ENCODE measurements at places on chromosomes 13 and 19.

DNA sequence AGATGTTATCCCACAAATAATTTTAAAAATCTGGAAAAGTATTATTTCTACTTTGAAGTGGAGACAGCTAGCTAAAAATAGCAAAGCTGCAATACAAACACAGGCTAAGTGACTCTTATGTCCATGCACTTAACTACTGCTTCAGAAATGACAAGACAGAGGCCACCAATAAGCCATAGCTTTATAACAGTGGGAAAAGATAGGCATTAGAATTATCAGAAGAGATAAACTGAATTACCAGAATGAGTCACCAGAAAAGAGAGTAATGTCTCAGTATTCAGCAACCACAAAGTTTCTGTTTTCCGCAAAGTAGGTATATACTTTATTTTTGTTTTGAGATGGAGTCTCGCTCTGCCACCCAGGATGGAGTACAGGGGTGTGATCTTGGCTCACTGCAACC lies 17.1 kb downstream of the CLN5 start:
- DNase-seq, result no peak

DNA sequence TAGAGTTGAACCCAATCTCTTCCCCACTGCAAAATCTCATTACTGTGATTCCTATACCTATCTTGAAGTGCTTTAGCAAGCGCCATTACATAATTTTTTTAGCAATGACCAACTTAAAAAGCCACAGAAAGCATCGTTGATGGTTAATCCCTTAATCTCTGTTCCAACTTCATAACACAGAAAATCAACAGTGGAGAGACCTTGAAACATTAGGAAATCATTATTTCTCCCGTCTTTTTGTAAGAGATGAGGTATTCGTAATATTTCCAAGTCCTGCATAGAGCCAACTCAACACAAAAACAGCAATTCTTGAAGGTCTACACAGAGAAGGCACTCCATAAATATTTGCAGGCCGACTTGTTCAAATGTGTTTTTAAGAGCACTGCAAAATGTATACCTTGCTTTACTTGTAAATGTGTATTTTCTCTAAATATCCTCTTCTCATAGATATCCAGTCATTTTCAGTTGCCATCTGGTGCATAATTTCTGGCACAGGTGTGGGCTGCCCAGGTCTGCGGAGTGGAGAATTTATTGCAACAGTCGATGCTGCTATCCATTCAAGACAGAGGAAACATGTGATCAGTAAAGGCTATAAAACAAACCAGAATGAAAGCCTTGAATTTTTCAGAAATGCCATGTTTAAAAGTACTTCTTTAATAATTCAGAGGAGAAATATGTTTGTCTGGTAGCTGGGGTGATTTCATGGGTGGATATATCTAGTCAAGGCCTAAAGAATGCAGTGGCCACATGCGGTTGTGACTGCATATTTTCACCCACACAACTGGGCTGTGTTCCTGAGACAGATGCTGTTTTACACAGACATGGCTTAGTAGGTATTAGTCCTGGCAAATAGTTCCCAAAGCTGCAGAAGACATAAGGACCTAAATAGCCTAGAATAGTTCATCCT lies 234.3 kb upstream of the STARD13 start:
- DNase-seq, result peak; percentile 77

GRCh38 chr19:13212759-13213330 lies 62.6 kb downstream of the IER2 start:
- DNase-seq, result no peak

DNA sequence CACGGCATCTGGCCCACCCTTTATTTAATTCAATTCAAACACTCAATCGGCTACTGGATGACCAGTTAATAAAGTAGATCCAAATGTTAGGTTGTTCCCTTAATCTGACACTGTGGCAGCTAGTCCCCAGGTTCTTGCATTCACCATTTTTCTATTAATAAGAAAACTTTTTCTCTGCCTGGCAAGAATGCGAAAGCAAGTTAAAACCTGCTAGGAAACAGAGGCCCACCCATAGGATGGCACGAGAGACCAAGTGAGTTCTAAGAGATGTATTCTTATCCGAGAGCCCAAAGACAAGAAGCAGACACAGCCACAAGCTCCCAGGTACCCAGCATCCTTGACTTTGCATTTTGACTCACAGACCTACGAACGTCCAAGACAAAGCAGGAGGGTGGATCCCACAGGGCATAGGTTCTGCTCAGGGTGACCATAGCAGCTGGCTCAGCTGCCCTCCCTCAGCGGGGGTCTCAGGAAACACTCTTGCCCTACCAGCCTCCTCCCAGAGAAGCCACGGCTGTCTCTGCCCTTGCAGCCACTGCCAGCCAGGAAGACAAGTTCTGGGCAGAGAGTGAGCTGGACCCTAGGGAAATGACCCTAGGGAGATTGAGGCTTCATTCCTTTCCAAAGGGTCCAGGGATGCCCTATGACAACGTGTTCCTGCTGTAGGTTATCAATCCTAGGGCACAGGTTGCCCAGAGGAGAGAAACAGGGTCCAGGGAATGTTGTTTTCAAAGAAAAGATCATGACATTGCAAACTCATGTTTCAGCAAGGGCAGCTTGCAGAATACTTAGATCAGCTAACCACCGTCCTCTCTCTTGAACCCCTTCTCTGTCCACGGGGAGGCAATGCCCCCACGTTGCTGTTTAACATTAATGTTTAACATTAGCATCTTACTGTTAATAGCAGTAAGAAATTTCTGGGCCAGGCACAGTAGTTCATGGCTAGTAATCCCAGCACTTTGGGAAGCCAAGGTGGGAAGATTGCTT lies 147.2 kb upstream of the ZNF507 start:
- DNase-seq, result no peak

DNA sequence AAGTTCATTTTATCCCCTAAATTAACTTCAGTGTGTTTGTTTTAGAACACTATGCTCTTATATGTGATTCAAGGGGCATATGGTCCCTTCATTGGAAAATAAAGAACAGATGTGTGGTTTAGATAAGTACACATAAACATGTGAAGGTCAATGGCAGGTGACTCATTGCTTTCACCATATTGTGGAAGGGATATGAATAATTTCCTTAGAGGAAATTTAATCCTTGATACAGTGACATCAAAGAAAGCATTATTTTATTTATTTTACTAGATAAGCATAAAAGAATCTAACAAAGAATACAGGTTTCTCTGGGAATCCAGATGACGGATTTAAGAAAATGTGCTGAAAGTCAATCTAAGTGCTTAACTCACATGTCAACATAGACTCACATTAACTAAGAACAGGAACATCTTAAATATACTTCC lies 373.5 kb downstream of the KCTD12 start:
- peak; percentile 90 for DNase-seq

- no peak for DNase-seq
These were observed 130.8 kb downstream of the DNAJC15 start for GRCh38 chr13:43154156-43154651.

GRCh38 chr19:584240-585001 lies 5.3 kb upstream of the HCN2 start:
- DNase-seq, result no peak

DNA sequence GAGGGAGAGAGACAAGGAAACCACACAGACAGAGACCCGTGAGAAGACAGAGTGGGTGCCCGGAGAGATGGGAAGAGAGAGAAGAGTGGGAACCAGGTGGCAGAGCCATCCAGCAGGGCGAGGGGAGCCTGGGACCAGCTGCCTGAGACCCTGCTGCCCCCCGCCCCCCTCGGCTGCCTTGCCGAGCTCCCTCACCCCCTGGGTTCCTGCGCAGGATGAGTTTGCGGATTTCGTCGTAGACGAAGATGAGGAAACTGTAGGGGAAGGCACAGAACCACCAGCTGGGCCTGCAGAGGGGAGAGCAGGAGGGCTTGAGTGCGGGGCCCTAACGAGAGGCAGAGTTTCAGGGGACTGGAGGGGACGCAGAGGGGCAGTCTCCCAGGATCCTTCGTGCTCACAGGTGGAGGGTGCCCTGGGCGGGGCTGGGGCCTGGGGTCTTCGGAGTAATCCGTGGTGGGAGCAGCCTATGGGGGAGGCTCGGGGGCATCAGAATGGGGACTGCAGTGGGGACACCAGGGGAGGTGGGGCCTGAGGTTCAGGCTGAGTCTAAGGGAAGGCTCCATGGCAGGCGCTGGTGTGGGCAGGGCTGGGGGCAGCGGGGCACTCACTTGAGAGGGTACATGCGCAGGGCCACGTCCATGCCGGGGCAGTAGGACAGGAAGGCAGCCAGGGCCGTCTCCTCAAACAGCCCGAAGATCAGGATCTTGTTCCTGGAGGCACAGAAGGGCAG lies 8.1 kb upstream of the RABAC1 start:
- DNase-seq, result no peak

DNA sequence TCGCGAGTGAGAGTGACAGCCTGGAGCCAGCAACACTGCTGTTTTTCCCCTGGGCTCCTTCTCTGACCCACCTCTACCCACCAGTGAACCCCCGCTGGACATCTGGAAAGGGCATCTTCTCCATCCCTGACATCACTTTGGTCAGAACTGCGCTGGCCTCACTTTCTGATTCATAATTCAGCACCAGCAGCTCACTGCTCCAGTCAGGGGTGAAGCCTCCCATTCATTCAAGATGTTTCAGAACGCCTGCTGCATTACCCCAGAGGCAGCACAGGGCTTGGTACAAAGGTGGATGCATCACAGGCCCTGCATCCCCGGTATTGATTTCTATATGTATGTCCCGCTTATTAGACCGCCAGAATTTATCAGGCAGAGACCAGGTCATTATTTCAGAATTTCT lies 182.8 kb upstream of the TSHZ3 start:
- no peak for DNase-seq
